ENCODE measurements at places on chromosomes 1 and 21. TPM values are rescaled to one million over a fixed set of nuclear protein-coding genes. Genes with fewer than 3 reads are reported as not detected.

DNA sequence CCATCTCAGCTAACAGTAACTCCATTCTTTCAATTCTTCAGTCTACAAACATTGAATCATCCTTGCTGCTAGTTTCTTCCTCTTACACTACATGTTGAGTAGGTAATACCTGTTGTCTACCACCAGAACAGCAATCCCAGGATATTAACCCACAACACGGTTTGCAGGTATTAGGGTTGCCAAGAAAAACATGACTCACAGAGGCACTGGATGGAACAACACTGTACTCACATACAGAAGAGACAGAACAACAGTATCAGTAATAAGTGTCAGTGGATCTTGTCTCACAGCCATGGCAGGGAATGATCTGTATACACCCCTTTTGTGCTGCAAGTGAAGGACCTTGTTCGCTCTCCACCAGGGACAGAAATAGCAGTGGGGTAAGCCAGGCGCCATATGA lies 212.1 kb downstream of the GPR52 start:
- DNase-seq, result peak; percentile 51

GRCh38 chr1:175714350-175714749 lies 29.0 kb downstream of the TNR start:
- no peak for DNase-seq

- no peak for DNase-seq
Measured at GRCh38 chr1:62796221-62796620, 12.3 kb downstream of the ATG4C start.

DNA sequence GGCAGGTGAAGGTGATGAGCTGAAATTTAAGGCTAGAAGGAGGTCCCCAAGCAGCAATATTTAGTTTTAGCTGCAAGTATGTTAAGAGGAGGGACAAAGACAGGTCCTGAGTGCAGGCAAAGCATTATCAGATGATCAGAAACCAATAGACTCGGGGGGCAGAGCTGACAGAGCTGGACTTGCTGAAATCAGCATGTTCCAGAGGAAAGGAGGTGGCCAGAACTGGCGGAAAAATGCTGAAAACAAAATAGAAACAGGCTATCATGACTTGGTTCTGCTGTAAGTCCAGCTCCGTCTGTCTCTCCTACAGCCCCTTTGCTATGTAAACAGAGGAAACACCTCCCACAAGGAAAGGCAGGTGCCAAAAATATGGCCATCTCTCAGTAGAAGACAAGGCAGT lies at the start of gene CD5L:
Gene CD5L, minus strand, starts transcription at position 101 of the 400 bp plus-strand sequence. CDS start 107 bp downstream, outside the sequence.
- DNase-seq, result no peak

DNA sequence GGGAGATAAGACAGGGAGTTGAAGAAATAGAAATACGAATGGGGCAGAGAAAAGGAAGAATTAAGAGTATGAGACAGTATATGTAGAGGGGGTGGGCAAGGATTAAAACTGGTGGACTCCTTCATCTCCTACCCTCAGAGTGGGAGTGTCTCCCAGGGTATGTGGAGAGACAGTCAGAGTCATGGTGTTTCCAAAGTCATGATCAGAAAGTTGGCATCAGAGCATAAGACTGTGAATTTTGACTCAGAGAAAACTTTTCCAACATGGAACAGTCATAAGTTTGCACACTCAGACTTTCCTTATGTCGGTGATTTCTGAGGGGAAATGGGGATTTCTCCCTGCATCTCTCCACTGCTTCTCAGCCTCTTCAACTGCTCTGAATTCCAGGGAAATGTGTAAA lies 2.4 kb downstream of the CD84 start:
- DNase-seq, result no peak

DNA sequence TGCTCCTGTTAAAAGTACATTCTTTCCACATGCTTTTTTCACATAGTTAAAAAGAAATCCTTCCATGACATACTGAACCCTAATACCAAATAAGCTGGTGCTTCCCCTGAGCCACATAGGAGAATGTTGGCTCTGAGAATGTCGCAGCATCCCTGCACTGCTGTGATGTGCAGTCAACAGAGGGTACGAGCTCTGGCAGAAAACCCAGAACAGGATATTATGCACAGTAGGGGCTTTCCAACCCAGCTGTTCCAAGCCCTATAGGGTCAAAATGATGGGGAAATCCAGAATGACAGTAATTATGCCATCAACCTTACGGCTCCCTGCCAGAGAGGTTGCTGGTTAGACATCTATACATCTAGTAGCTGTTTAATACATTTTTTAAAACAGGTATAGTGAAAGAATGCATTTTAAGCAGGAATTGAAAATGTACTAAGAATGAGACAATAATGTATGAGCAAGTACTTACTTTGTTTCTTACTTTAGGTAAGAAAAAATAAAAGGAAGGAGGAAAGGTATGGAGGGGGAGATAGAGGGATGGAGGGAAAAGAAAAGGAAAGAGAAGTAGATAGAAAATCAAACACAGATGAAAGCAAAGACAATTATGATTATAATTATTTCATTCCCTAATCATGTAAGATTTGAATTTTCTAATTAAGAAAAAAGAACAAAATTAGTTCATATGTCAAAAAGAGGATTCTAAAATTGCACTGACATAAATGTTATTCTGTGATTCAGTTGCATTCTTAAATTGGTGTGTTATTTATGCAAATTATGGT lies 126.0 kb downstream of the NR5A2 start:
- no peak for DNase-seq

DIO1 gene
- not detected for total RNA-seq

GRCh38 chr1:19310720-19311502 lies 1.0 kb downstream of the AKR7A2 start:
- DNase-seq, result no peak

ARHGEF10L gene
- total RNA-seq, result 21.6 TPM

GPR25 gene
- total RNA-seq, result not detected

PFKFB2 gene
- 16.3 TPM for total RNA-seq

DNA sequence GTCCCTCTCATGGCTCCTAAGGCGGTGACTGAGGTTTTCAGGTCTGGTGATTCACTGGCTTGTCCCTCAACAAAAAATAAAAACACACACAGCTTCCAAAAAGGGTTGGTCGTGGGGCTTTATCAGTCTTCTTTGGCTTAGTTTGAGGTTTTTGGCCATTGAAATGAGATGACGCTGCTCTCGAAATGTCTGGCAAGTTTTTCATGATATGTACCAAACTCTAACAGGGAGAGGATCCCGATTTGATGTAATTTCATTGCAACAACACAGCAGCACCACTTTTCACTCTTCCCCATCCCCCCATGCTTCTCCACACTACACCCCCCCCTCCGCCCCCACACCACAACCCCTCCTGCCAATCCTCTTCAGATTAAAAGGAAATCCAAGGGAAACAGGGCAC lies 187.1 kb upstream of the NFIA start:
- DNase-seq, result no peak

GRCh38 chr1:195791796-195792195 lies 816.4 kb downstream of the KCNT2 start:
- DNase-seq, result no peak

DNA sequence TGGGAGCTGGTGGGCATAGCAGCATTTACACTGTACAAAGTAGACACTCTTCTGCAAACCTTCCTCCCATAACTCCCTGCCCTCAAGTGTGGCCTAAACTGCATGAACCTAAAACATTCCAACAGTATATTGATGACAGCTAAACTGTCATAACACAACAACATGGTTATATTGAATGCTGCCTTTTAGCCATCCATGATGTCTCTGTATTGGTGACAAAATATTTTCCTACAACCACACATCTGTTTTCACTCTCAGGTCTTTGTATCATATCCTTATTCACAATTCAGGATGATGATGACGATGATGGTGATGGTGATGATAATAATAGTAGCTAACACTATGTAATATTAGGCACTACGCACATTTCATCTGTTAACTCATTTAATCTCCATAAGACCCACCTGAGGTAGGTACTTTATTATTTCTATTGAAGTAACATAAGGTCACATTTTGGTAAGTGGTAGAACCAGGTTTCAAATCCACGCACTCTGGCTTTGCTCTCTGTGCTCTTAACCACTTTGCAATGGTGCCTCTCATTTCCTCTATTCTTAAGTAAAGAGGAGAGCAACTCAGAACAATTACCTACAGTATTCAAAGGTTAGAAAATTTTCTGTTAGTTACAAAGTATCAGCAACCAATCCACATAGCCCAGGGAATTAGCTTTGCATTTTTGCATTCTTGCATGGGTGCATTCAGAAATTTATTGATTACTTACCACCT lies 185.1 kb upstream of the LMO4 start:
- no peak for DNase-seq

NBPF4 gene
- total RNA-seq, result 0.70 TPM

- DNase-seq, result peak; percentile 26
Measured at GRCh38 chr21:35933466-35933865, 126.9 kb downstream of the SETD4 start.

GRCh38 chr21:44601596-44602462 lies 1.4 kb downstream of the KRTAP10-7 start:
- DNase-seq, result no peak

C1orf53 gene
- 9.5 TPM for total RNA-seq

FHAD1 gene
- total RNA-seq, result 6.9 TPM

ZBTB48 gene
- total RNA-seq, result 25.5 TPM

- DNase-seq, result no peak
Measured at GRCh38 chr1:212930986-212931678, 19.2 kb upstream of the VASH2 start.

SNAPIN gene
- total RNA-seq, result 25.4 TPM

PSMB2 gene
- total RNA-seq, result 206 TPM

DNA sequence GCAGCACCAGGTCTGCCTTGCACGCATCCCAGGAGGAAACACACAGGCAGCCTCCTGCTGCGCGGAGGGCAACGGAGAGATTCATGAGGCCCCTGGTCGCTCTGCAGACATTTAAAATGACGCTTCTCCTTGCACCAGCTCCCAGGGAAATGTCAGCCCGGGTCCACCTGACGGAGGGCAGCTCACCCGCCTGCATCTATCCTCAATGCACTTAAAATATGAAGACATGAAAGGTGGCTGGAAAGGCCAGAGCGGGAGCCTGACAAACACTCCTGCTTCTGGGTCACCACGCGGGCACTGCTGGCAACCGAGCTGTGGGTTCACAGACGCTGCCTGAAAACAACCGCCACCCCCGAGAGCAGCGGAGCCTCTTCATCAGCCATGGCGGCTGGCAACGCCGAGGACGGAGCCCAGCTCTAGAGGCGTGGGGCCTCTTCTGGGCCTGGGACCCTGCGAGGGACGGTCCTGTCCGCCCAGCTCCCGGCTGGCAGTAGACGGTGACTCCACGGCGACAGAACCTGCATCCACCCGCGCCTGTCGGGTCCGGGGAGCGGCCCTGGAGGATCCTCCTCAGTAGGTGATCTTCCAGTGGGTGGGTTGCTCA lies 22.7 kb downstream of the POFUT2 start:
- DNase-seq, result no peak

PAPPA2 gene
- 0.50 TPM for total RNA-seq

DNA sequence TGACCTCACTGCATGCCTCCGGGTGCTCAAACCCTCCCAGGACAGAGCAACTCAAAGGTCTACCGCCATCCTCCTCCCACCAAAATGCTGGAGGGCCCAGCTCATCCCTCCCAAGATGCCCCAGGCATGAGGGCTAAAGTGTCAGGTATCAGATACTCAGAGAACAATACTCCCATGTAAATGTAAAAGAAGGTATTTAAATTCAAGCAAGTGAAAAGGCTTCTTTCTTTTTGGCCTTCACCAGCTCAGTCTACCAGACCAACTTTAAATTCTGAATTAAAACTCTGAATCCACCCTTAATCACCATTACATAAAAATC lies 3.0 kb downstream of the PARP1 start:
- DNase-seq, result no peak

- DNase-seq, result no peak
Measured at GRCh38 chr1:83064589-83065242, 934.2 kb downstream of the TTLL7 start.

GRCh38 chr1:25811384-25812082 lies 8.2 kb upstream of the MTFR1L start:
- no peak for DNase-seq

DNA sequence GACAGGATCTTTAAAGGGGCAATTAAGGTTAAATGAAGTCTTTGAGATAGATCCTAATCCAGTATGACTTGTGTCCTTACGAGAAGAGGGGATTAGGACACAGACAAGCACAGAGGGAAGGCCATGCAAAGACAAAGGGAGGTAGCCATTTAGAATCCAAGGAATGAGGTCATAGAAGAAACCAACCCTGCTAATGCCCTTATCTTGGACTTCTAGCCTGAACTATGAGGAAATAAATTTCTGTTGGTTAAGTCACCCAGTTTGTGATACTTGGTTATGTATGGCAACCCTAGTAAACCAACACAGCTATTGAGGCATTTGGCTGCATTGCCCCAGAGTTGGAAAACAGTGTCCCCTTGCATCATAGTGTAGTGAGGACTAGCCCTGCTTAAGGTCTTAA lies 121.3 kb downstream of the MAST2 start:
- peak; percentile 90 for DNase-seq

DNA sequence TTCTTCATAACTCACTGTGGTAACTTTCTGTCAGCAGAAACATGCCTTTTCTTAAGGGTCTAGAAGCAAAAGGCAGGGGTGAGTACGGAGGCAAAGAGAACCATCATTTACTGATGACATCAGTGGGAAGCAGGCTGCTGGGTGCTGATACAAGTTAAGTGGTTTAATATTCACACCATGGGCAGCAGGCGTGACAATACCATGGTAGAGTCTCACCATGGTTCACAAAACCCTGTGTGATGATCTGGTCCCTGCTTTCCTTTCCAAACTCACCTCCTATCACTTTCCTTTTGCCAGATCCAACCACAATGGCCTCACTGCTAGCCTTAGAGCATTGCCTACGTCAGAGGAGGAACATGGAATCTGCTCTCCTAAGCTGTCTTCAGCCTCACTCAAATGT lies 8.7 kb downstream of the MAB21L3 start:
- no peak for DNase-seq

TRIM33 gene
- total RNA-seq, result 38.7 TPM
